EH (cell line): ENCODE measurements at places on chromosomes 12 and 14.

DNA sequence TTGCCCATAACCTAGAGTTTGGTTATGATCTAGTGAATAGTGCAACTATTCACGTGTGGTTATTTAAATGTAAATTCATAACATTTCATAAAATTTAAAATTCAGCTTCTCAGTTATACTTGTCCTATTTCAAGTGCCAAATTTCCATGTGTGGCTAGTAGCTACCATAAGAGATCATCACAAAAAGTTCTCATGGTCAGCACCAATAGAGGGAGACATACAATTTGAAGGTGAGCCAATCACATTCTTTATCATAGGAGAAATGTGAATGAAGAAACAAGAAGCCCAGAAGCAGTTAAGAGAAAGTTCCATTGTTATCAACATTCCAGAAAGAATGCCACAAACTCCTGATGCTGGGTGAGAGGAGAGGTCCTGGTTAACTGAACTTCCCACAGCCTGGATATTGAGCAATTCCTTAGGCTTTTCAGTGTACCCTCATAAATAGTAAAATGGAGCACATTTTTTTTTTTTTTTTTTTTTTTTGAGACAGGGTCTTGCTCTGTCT lies 892.9 kb upstream of the USP15 start:
- no peak for DNase-seq

GRCh38 chr12:94100211-94100627 lies 48.2 kb upstream of the PLXNC1 start:
- DNase-seq: peak; percentile 73

- no peak for DNase-seq
Measured at GRCh38 chr12:89200217-89200616, 152.1 kb downstream of the DUSP6 start.

- no peak for DNase-seq
Measured at GRCh38 chr12:67080637-67081036, 188.5 kb upstream of the CAND1 start.

DNA sequence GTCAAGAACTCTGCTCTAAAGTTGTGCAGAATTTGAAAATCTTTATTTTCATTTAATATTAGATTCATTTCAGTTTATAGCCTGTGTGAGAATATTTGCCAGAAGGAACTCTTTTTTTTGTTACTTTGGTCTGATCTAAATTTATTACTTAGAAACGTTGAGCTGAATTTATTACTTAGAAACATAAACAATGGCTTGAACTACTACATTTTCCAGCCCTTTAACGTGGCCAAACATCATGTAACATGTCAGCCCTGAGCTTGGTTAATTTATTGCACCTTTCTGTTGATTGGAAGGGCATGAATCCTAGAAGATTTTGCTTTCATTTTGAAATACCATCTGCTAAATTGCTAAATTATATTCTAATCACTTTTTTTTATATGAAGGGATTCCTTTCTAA lies 241.4 kb downstream of the TMEM117 start:
- peak; percentile 3 for DNase-seq

DNA sequence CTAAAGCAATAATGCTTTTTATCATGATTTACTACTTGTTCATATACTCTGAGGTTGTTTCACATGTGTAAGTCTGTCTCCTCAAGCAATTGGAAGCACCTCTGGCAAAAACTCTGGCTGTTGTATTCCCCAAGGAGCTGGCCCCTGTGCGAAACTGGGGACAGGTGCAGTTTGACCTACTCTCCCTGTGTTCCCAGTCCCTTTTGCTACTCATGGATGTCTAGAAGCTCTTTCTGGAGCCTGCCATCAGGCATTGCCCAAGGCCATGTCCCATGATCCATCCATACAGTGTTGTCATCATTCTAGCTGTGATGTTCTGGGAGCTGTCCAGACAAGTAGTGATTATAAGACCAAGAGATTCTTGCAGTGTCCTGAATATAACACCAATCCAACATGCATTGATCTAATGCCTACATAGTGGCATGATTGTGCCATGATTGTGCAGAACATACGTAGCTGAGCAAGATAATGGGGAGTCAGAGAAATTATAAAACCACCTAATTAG lies 14.9 kb downstream of the AKAP6 start:
- DNase-seq: peak; percentile 29
